ENCODE measurements at places on chromosomes 7 and 10.

- no peak for DNase-seq
Measured at GRCh38 chr7:150965273-150965830, 12.8 kb downstream of the KCNH2 start.

- no peak for DNase-seq
Measured at GRCh38 chr7:126286317-126286716, 966.4 kb downstream of the GRM8 start.

DNA sequence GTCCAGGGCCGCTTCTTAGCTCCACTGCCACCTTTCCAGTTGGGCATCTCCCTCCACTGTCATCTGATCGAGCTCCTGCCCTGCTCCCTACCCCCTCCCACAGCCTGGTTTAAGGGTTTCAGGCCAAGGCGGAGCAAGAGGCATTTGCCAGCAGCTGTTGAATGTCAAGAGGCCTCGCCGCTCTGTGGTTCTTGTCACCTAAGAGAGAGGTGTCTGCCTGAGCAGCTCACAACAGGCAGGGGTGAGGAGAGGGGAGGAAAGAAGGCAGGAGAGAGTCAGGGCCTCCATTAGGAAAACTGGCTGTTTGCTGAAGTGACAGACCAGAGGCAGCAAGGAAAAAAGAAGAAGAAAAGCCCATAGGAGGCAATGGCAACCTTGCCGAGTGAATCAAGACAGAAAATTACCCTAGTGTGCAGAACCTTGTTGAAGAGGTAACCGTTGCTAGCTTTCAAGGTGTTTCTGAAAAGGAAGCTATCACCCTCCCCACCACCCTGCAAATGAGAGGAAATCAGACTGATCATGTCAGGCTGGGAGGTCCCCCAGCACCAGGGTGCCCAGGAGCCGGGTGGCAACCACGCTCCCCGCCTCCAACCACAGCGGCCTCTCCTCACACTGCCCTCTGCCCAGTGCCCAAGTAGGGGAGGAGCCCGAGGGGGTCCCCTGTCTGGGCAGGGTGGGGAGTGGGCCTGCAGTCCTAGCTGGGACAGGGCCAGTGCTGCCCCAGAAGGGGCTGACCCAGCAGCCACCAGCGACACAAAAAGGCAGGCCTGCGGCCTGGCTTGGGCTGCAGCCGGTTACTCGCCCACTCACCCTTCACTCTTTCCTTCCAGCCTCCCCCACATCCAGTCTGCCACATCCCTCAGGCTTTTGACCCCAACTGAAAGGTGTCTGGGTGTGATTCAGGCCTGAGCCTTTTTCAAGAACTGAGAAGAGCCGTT is 7.1 kb downstream of the GATA3 start:
- DNase-seq, result no peak

DNA sequence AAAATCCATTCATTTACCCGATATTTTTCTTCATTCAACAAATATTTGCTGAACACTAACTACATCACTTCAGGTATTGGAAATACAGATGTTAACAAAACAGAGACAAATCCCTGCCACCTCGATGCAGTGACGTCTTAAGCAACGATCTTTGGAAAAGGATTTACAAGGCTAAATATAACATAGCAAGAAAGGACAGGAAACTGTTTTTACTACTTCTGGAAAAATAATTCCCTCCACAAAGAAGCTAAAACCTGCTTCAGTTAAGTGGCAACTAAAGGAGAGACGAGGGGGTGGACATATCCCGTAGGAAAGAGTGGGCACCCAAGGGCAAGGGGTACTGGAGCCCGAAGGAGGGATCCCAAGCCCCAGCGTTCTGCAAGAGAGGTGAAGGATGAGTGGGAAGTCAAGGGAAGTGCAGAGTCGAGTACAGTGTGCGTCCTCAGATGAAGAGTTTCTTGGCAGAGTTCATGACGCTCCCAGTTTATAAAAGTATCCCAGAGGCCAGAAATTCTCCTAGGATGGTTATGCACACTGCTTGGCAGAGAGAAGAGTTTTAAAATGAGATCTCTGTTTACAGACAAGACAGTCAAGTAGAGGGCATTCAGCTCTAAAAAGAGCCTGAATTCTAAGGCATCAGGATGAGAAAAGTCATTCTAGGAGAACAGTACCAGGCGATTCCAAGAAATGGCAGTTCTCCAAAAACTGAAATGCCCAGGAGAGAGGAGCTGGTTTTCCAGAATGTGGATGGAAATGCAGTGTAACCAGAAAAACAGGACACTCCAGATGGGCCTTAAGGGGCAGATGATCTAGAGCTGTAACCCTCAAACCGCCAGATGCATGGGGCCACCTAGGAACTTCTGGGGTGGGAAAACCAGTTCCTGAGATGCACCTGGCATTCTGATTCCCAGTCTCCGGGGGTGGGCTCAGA is 97.3 kb downstream of the GRB10 start:
- no peak for DNase-seq

DNA sequence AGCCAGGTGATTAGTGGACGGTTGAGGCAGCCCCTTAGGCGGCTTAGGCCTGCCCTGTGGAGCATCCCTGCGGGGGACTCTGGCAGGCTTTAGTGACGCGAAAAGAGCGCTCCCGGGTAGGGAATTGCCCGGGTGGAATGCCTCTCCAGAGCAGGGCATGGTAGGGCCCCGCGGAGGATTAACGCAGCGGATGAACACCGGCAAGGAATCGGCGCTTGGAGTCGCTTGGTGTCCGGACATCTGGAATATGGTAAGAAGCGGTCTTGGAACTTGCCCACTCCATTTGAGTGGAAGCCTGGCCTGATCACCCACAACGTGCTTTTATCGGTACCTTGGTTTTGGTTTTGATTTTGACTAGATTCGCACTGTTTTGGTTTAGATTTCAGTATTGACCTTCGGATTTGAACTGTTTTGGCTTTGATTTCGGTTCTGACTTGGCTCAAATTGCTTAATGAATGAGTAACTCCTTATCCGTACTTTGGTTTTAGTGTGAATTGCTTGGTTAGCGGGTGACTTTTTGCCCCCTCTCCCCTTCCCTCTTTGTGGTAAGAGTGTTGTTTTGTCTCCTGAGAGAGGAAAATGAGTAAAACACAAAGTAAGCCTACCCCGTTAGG is 24.2 kb upstream of the CHST3 start:
- DNase-seq, result no peak

Measured in NCI-H2081 treated with DMSO at 0.1 percent for 48 hours (cell line).